ENCODE measurements at places on chromosomes 13 and 19. TPM values are rescaled to one million over a fixed set of nuclear protein-coding genes. Genes with fewer than 3 reads are reported as not detected.

DNA sequence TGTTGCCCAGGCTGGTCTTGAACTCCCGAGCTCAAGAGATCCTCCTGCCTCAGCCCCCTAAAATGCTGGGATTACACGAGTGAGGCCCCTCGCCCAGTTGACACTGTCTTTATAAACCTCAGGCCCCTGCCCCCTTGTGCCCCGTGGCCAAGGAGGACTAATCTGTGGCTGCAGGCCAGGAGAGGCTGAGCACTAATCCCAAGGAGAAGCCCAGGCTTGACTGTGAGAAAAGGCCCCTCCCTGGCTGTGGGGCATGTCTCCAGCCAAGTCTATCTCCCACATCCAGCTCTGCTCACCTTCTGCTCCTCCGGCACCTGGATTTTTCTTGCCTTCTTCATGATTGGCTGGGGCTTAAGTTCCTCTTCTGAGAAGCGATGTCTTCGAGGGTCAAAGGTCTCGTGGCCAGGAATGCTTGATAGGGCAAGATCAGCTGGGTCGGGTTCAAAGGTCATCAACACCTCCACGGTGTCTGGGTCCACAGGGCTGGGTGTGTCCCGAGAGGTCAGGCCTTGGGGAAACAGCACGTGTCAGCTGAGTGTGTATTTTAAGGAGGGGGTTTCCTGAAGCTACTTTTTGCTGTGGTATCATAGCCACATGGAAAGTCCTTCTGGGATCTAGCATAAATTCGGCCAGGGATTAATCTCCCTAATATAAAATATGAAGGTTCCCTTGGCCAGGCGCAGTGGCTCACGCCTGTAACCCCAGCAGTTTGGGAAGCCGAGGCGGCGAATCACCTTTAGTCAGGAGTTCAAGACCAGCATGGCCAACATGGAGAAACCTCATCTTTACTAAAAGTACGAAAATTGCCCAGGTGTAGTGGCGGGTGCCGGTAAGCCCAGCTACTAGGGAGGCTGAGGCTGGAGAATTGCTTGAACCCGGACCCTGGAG, 3.8 kb downstream of the DBP start:
- DNase-seq = no peak

DNA sequence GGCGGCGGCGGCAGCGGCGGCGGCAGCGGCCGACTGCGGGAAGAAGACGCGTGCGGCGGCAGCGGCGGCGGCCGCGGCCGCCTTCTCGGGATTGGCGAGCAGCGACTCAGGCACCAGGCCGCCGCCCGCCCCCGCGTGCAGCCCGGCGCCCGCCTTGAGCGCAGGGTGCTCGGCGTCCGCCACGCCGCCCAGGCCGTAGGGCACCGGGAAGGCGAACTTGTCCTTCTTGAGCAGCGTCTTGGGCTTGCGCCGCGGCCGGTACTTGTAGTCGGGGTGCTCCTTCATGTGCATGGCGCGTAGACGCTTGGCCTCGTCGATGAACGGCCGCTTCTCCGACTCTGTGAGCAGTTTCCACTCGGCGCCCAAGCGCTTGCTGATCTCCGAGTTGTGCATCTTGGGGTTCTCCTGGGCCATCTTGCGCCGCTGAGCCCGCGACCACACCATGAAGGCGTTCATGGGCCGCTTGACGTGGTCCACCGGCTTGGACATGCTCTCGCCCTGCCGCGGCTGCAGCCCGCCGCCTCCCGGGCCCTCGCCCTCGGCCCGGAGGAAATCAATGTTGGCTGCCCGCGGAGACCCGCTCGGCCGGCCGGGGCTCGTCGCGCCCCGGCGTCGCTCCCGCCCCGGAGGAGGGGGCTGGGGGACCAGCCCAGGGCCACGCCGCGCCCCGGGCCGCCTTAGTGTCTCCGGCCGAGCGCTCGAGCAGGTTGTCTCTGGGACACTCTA, 621 bp downstream of the SOX21 start:
- DNase-seq = no peak

GRCh38 chr19:15115080-15115479, 7.9 kb downstream of the SYDE1 start:
- DNase-seq = no peak

GRCh38 chr13:96032717-96033116, 20.5 kb downstream of the UGGT2 start:
- DNase-seq = no peak

DNA sequence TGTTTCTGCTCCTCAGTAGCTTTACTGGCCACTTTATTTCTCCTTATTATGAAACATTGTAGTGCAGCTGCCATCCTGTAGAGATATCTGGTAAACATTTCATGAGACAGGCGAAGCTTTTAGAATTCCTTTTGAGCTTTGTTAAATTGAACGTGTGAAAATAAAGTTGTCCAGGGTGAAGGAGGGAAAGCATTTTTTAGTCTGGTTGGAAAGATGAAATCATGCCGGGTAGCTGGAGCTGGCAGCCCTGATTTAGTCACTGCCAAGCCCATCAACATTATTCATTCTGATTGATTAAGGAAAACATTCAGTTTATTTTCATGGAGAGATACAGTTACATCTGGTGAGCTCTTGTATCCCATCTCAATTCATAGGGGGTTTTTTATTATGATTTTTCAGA, 326.2 kb upstream of the GPC6 start:
- no peak for DNase-seq

DNA sequence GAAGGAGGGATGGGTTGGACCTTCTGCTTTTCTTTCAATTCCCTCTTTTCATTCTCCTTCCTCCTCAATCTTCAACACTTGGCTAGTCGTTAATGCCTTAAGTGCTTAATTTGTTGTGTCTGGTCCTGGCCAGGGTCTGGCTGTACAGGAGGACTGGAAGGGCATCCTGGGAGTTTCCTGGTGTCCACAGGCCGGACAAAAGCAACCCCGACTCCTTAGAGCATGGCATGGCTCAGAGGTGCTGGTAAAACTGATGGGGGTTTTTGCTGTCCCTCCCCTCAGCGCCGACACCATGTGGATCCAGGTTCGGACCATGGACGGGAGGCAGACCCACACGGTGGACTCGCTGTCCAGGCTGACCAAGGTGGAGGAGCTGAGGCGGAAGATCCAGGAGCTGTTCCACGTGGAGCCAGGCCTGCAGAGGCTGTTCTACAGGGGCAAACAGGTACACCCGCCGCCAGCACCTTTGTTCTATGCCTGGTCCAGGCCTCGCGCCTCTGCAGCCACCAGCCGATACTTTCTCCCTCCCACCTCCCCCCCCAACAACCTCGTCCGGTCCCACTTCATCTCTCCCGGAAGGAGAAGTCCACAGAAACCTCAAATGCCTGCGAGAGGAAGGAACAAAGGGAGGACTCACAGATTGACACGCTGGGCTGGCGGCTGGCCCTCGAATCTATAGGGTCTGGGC, 1.4 kb downstream of the UHRF1 start:
- DNase-seq = no peak

GRCh38 chr13:24788538-24788937, 24.6 kb downstream of the RNF17 start:
- DNase-seq = no peak

DNA sequence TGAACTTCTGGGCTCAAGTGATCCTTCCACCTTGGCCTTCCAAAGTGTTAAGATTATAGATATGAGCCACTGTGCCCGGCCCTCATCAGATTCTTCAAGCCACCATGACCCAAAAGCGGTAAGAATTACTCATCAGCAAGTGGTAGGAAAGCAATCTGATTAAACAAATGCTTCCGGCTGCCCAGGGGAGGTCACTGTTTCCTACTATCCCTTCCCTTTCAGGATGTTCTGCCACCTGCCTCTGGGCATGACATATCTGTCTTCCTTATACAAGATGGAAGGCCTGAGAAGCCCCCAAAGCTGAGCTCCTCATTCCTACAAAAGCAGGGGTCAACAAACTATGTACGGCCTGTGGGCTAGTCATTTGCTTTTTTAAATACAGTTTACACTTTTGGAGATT, 7.0 kb downstream of the ABHD8 start:
- DNase-seq = no peak

- no peak for DNase-seq
Observed at GRCh38 chr19:15198951-15199660, 1.7 kb downstream of the NOTCH3 start.

DNA sequence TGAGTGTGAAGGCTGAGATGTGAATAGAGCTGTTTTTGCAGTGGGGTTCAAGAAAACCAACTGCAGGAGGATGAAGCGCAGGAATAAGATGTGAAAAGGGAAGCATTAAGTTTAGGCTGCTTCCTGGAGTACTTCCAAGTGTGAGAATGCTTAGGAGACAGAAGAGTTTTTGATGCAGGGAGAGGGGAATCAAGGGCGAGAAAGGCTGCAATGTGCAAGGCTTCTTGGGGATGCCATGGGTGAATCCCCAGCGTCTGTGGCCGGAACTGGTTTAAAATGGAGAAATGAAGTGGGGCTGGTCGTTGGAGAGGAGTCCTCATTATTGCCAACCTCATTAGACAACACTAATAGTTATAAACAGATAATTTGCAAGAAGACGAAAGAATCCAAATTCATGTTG, 764.9 kb downstream of the LIG4 start:
- no peak for DNase-seq

- no peak for DNase-seq
Observed at GRCh38 chr13:103605546-103606326, 539.5 kb upstream of the SLC10A2 start.

- no peak for DNase-seq
Observed at GRCh38 chr13:30826911-30827577, 79.0 kb upstream of the MEDAG start.

- no peak for DNase-seq
Observed at GRCh38 chr13:97367016-97367822, 66.8 kb upstream of the RAP2A start.

- no peak for DNase-seq
Observed at GRCh38 chr13:39590466-39591036, 12.4 kb downstream of the LHFPL6 start.

GRCh38 chr13:33105387-33106005, 89.3 kb downstream of the KL start:
- DNase-seq = no peak

DNA sequence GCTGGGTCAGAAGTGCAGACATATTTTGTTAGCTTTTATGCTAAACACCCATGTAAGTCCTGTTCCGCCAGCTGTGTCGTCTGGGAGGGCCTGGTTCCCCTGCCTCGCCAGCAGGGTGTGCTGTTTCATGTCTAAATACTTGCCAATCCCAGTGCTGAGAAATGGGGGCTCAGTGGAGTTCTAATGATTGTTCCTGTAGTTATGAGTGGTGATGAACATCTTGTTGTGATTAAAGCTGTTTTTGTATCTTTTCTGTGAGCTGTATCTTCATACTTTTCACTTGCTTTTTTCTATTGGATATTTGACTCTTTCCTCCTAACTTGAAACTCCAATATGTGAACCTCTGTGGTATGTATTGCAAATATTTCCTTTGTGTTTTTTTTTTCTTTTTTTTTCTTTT, 32.7 kb downstream of the KDM4B start:
- DNase-seq = no peak

GRCh38 chr19:32627714-32628270, 46.8 kb downstream of the PDCD5 start:
- DNase-seq = no peak

DNA sequence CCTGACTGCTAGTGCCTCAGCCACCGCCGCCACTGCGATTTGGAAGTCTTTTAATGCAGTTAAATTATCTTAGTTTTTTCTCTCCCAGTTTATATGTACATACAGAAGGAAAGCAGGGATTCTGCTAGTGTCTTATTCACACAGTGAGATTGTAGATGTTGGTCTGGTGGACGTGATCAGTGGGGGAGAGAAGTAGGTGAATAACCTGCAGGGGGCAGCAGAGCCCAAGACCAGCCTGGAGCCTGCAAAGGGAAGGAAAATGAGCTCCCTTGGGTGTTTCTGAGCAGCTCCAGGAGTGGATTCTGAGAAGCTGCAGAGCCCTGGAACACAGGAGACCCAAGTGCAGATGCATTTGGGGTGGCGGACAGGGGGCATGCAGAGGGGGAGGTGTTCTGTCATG, 26.3 kb downstream of the ZNF844 start:
- no peak for DNase-seq

GRCh38 chr13:66216728-66217127, 1013.4 kb downstream of the PCDH9 start:
- DNase-seq = no peak

DNA sequence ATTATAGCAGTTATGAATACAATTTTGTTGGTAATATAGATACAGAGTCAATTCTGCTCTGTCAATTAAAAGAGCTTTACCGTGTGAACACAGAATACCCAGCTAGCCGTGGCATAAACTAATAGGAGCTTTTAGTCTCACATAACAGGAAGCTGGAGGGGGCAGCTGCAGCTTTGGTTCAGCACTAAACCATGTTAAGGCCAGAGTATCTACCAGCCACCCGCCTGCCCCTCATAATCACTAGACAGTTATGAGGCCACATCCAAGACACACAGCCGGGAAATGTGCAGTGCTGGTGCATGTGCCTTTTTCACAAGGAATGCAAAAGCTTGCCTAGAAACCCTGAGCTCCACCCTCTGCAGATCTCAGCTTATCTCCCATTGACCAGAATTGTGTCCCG, 62.3 kb downstream of the SGCG start:
- no peak for DNase-seq

DNA sequence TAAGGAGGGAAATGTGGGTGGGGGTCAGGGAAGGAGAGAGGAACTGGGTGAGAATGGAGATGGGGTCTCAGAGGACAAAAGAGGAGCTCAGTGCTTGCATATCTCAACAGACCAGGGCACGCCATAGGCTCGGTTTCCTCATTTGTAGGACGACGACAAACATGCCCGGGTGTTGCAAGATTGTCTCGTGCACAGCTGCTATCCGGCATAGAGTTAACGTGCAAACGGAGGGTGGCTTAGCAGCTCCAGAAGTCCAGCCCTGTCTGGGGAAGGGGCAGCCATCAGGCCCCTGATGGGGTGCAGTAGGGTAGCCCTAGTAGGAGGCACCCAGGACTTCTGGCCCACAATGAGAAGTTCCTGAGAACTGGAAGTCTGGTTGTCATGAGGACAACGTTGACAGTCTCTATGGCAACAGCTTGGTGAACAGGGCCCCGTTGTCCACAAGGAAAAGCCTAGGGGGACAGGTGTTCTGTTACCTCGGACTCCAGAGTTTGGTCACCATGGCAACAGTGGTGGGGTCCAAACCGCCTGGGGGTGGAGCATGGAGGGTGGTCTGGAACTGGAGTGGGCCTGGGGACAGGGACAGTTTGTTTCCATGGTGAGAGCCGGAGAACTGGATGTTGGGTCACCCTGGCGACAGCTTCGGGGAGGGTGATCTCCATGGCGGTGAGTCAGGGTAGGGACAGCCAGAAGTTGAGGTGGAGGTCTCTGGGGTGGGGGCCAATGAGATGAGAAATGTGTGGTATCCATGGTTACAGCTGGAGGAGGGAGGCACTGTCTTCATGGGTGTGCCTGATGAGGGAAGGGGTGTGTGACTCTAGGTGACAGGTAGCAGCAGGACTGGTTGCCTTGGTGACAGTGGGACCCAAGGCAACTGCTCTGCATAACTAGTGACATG, 16.8 kb downstream of the TM6SF2 start:
- no peak for DNase-seq

- DNase-seq = no peak
Observed at GRCh38 chr13:27909378-27909777, 10.4 kb upstream of the PDX1 start.

- DNase-seq = no peak
Observed at GRCh38 chr19:15436012-15436825, 13.5 kb downstream of the WIZ start.

GRCh38 chr19:43755256-43755801, 567 bp upstream of the SMG9 start:
- DNase-seq = no peak

FFAR1 gene
- total RNA-seq = not detected

SLITRK6 gene
- total RNA-seq = not detected

ICAM5 gene
- total RNA-seq = 1.2 TPM

FBL gene
- 121 TPM for total RNA-seq

MISP3 gene
- total RNA-seq = 1.7 TPM

TPTE2 gene
- 0.19 TPM for total RNA-seq

C19orf67 gene
- not detected for total RNA-seq

KLK4 gene
- not detected for total RNA-seq

ZNF560 gene
- total RNA-seq = 0.16 TPM

PSG3 gene
- total RNA-seq = not detected

Measured in mesenteric fat pad (tissue), 1 donor.